ENCODE measurements at places on chromosomes 3 and 15.

- DNase-seq: peak; percentile 51
Observed at GRCh38 chr3:122577409-122578031, at the start of gene PARP15. Gene PARP15, plus strand, starts transcription at chr3:122577650. Its CDS starts 18 bp downstream, at chr3:122577668.

DNA sequence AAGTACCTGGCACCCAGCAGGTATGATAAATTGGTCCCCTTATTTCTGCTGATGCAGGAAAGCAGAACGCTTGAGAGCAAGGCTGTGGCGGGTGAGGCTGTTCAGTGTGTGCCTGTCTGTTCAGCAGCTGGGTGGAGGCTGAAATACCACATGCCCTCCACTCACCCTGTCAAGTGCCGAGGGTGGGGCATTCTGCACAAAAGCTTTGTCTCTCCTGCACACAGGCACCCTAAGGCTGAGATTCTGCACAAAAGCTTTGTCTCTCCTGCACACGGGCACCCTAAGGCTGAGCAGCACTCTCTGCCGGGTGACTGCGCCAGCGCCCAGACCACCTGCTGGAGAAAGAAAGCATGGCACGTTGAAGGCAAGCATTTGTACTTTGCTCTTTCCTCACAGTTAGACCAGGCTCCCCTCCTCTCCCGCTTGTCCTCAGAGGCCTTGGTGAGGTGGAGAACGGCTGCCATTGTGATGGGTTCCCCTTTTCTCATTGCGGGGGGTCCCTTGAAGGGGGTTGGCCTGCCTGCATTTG is 97.5 kb downstream of the BDH1 start:
- peak; percentile 44 for DNase-seq

DNA sequence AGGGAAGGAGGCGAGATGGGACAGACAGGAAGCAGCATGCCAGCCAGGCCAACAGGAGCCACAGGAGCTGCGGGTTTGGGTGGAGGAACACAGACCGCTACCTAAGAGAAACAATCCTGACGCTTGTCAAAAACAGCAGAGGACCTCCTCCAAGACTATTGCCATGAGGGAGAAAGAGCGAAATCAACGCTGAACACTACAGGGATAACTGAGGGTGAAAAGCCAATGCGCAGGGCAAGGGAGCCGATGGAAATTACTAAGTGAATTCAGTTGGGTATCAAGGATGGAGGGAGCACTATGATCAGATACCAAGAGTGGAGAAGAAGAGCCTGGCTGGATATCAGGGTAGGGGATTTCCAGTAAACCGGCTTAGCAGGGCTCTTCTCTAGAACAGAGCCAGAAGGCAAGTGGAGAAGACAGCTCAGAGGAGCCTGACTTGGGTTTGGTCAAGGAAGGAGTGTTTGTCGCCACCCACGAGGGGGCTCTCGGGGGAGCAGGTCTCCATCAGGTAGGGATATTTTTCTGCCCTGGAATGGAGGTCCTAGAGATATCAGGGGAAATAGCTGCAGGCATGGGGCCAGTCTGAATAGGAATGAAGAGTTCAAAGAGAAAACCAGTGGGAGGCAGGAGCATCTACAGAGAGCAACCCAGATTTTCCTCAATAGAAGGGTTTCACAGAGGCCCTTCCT is 48.4 kb downstream of the SLC41A3 start:
- no peak for DNase-seq

DNA sequence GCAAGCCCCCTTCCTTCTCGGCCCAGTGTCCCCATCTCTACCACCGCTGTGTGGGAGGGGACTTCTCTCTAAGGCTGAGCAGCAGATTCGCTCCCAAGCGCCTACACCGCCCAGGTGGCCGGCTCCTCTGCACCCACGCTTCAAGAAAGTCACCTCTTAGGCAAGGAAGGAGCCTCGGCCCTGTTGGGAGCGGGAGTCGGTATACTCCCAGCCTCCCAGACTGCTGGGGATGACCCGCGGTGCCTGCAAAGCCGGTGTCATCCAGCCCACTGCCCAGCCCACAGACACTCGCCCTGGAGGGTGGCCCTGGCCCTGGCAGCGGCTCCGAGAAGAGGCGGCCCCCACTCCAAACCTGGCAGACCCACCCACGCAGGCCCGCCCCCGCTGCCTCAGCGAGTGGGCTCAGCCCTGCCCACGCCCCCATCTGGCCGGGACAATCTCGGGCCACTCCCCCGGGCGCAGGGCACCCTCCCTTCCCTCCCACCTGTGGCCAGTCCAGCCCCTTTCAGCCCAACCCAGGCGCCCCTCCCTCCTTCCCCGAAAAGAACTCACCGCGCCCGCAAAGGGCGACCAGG is 396 bp downstream of the CHRNB4 start:
- DNase-seq: no peak

- no peak for DNase-seq
Observed at GRCh38 chr3:64600246-64600950, 87.4 kb downstream of the ADAMTS9 start.

DNA sequence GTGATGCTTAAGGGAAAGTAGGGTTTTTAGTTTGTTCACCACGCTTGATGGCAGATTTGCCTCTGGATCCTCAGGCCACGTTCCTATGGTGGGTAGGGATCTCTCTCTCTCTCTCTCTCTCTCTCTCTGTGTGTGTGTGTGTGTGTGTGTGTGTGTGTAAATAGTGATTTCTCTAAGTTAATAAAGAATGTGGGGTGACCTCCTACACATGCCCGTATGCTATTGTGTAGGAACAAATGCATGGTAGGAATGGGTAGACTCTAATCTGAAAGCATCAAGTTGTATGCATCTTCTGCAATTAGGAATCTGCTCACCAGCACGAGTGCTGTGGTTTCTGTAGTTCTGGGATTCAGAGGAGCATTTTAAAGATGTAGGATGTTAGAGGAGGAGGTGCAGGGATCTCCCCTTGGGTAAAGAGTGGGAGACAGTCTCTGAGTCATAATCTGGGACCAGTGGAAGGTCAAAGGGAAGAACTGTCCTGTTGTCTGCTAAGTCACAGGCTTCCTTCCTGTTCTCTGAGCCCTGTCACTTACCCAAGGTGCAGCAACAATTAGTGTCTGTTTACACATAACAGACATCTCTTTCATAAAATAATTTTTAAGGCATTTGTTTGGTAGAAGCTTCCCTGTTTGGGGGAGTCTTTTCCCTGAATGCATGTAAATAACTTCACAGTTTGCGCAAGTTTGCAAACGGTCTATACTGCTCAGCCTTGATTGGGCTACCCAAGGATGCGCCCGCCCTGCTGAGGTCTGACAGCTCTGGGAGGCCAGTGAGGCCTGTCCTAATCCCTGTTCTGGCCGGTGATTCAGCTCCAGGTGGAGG is 139.8 kb downstream of the IGF1R start:
- DNase-seq: no peak

DNA sequence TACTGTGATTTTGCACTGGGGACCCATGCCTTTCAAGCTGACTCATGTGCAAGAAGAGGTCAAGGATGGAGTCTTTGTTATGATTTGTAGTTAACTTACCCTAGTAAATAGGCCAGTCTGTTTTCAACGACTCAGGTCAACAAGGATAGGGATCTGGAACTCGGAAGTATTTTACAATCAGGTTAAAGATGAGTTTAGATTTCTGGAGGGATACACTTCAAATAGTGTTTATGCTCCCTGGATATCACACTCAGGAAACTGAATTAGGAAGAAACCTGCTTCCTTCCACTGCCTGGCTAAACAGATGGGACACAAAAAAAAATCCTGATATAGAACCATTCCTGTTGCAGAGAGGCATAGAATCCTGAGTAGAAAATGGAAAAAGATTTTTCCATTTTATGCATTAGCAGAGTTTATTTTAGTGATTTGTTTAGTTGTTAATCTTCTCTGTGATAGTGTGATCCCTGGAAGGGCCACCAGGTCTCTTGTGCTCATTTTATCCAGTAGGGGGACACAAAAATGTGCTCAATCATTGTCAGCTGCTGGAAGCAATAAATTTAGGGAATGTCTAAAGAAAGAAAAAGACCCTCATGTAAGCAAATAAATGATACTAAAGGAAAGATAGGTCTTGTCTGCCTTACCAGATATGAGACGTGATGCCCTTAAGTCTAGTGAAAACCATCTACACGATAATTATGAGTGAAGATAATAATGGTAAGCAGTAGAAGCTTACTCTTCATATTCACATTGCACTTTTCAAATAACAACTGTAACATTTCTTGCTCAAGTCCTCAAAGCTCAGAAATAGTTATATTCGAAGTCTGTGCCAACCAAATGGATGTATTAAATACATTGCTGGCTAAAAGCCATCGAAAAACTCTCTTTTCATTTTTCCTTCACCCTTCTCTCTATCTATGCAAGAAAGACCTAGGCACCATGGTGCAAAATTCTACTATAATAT is 452.1 kb upstream of the KCNMB2 start:
- no peak for DNase-seq

GRCh38 chr15:74724570-74725224 is 631 bp downstream of the CYP1A1 start:
- no peak for DNase-seq

- no peak for DNase-seq
Observed at GRCh38 chr3:48966367-48966766, 23.7 kb upstream of the P4HTM start.

GRCh38 chr3:48186631-48187300 is 1.5 kb downstream of the CDC25A start:
- no peak for DNase-seq

DNA sequence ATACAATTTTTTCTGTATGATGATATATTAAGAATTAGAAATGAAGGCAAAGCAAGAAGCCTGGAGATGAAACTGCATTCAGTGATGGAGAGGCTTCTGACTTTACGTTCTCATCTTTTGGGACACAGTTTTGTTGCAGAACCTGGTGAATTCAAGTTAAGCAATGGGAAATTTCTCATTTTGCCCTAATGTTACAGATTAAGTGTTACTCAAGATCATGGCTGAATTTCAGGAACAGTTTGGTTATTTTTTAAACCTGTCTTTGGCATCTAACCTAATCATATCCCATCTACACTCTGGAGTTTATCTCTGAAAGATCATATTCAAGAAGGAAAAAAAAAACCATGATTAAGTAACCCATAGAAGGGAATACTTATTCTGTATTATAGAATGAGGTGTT is 6.0 kb downstream of the NIT2 start:
- DNase-seq: no peak

DNA sequence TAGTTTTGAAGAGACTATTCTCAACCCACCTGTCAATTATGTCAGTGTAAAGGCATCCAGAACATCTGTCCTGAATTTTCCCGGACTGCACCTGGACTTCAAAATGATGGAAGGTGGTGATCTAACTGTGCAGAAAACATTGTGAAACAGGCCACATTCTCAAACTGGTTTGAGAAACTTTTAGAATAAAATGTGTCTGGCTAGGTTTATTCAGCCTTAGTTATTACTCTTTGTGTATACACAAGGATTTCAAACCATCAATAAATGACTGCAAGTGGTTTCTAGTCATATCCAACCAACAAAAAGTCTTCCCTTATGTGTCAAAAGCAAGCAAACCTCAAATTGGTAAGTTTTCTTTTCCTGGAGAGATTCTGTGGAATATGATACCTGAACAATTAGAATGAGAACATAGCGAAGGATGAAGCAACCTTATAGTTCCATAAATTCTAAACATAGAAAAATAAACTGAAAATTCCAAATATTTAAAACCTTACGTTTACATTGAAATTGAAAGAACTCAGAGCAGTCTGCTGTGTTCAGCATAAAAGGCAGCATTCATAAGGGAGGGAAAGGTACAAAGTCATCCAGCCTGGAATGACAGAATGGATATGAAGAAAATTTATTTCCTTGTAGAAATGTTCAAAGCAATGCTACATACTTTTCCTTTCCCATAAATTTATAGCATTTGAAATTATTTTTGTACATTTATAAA is 306.6 kb upstream of the TGFBR2 start:
- no peak for DNase-seq

- DNase-seq: no peak
Observed at GRCh38 chr3:159059395-159059794, 257.5 kb downstream of the MFSD1 start.

GRCh38 chr3:31178467-31178866 is 284.0 kb upstream of the GADL1 start:
- DNase-seq: no peak

- no peak for DNase-seq
Observed at GRCh38 chr3:16881896-16882630, 2.7 kb upstream of the PLCL2 start.

- peak; percentile 61 for DNase-seq
Observed at GRCh38 chr15:60520825-60521368, 42.0 kb upstream of the ICE2 start.

GRCh38 chr15:65384505-65384894 is 6.7 kb upstream of the IGDCC3 start:
- no peak for DNase-seq

- DNase-seq: no peak
Observed at GRCh38 chr3:49661281-49661680, 12.9 kb upstream of the APEH start.

DNA sequence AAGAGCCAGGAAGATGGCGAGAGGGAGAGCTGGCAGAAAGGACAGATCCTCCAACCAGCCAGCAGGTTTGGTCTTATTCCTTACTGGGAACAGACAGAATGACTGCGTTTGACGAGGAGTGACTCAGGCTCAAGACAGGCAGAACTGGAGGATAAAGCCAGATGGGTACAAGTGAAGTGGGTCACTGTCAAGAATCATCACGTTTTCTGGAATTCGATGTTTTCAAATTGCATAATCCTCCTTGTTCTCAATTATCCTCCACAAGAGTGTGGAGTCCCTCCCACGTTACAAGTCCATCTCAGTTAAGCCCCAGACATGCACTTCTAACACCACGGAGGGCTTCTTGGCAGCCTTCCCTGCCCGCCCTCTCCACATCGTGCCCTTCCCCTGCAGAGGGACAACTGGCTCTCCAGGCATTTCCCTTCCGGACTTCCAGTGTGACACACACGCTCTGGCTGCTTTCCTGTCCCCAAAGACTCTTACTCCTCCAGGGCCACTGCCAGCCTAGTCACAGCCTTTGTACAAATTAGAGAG is 183.1 kb downstream of the CHST2 start:
- no peak for DNase-seq

DNA sequence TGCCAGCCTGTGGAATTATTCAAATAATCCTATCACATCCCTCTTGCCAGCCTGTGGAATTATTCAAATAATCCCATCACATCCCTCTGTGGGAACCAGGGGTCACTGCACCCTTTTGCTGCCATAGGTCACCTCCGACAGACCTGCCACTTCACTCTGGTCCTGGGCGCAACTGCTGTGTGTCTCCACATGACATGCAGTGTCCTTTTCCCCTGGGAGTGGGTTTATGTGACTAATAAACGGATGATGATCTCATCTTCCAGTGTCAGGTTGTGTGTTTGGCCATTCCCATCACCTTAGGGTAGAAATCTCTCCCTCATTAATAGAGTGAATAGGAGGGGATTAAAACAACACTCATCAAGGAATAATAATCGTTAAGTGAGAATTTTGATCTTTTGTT is 603.6 kb upstream of the NR2F2 start:
- no peak for DNase-seq

- DNase-seq: no peak
Observed at GRCh38 chr15:74392902-74393301, 25.5 kb upstream of the CYP11A1 start.

GRCh38 chr3:14378415-14378814 is 24.0 kb upstream of the SLC6A6 start:
- no peak for DNase-seq

- no peak for DNase-seq
Observed at GRCh38 chr3:134838599-134838998, 43.5 kb downstream of the EPHB1 start.

Measured in GM13976 (cell line).